ENCODE measurements at places on chromosomes 1 and 21.

GRCh38 chr1:234541286-234541975 is 62.5 kb upstream of the TARBP1 start:
- no peak for DNase-seq

DNA sequence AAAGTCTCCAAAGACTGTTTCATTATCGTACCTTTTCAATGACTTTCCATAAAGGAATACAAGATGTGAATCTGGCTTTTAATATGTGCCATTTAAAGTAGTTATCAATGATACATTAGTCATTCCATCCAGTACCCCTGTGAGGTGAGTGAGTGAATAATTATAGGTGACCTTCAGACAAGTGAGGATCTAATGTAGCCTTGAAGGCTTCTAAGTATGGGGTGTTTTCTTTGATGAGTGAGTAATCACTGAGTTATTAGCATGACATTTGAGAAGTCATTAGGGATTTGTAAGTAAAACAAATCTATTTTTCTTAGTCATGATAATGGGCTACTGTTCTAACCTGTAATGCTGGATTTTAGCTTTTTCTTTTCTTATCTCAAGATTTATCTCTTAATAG is 831.4 kb downstream of the ADGRL2 start:
- DNase-seq: no peak

DNA sequence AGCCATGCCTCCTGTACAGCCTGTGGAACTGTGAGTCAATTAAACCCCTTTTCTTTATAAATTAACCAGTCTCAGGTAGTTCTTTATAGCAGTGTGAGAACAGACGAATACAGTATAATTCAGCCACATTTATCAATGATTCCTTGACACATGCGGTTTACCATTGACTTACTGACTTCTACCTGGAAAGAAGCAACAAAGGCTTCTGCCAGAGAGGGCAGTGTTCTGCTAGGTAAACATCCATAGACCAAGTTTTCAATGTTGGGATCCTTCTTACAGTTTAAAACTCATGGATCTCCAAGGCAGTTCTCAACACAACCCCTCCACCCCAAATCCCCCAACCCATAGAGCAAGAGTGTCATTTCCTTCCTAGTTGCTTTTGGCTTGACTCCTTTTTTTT is 150.6 kb downstream of the ZNF648 start:
- no peak for DNase-seq

DNA sequence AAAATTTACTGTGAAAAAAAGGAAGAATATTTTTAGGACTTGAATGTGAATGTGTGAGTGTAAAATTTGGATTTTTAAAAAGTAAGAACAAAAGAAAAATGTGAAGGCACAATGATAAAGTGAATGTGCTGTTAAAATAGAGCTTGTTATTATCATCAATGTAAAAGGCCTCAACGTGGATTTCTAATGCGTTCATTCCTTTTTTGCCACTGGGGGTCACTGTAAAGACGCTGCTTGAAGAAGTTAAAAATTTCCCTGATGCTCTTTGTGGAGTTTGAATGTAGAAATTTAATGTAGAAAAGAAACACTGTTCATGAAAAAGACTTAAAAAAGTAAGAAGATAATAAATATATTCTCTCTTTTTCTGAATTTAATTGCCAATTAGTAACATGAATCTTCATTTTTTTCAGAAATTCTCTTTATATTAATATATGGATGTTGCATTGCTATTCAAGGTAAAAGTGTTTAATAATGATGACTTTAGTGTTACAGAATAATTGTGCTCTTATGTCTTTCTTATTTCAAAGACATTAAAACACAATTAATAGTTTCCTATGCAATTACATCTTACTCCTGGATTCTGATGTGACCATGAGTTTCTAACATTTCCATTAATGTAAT is 161.5 kb downstream of the DNM3 start:
- no peak for DNase-seq

DNA sequence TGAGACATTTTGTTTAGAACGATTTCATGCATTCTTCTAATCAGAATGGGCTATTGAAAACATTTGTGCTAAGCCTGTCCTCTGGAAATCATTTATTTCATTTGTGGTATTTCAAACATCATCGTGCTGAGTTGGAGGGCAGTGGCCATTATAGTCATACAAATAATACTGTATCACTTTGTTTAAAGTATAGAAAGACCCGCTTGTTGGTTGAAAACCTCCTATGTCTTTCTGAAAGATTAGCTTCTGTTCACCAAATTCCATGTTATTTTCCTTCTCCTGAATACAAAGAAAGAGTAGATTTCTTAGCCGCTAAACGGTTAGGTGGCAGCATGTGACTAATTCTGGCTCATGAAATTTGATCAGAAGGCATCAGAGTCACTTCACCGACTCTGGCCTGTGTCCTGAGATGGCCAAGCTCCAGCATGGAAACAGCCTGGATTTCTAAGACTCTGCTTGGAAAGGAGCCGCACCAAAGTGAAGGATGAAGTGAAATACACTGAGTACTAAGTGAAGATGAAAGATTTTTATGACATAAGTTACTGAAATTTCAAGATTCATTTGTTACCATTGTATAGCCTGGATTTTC is 355.1 kb downstream of the USP25 start:
- DNase-seq: no peak

- DNase-seq: no peak
Observed at GRCh38 chr1:184859381-184860105, 104.9 kb upstream of the EDEM3 start.

All from activated T-helper 1 cell treated with Interleukin-2 at 50 U/mL for 16 hours (primary cell).